ENCODE measurements at places on chromosomes 11 and 22. TPM values are rescaled to one million over a fixed set of nuclear protein-coding genes. Genes with fewer than 3 reads are reported as not detected.

The VSIG10L2 gene
- 0.08 TPM for total RNA-seq

The THY1 gene
- 0.91 TPM for total RNA-seq

The C11orf91 gene
- not detected for total RNA-seq

- no peak for DNase-seq
- H3K4me1 ChIP-seq = peaks cover 11% of the 10 kb centered on the region
- no peaks in the 10 kb centered on the region for H3K36me3 ChIP-seq
- no peak overlapping the region for H3K27ac ChIP-seq
- no peaks in the 10 kb centered on the region for H3K27me3 ChIP-seq
Measured at GRCh38 chr11:35248558-35249323, 109.8 kb downstream of the CD44 start.

DNA sequence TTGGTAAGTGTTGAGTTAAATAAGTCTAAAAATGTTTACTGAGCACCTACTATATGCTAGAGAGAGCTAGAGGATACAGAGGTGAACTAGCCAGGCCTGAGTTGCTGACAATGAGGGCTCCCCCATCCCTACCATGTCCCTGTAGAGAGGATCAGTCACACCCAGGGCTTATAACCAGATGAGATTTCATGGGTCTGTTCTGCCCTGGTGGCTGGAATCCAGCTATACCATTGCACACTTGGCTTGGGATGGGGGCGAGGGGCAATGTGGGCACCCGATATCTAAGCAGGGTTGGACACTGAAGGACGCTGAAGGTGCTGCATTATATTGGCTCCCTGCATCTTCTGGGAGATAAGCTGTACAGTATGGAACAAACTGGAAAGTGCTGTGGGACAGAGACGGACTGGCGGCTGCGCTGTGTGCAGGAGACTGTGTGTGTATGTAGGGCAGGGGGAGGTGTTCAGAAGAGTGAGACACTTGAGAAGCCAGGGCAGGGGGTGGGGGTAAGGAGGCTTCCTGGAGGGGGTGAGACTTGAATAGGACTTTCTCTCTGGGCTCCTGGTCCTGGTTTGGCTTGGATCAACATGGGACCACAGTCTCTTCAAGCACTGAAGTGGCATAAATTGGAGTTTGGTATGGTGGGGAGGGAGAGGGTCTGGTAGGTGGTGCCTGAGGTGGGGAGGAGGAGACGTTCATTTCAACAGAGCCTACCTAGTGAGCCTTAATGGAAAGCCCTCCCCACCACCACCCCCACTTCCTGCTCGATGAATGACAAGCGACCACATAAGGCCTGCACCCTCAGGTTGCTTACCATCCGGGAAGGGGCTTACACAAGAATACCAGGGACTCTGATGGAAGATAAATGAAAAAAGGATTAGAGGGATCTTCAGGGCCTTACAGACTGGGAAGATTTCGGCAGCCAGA is 1.8 kb downstream of the CD82 start:
- peaks cover 88% of the 10 kb centered on the region for H3K4me1 ChIP-seq
- peak overlapping the region; percentile 98 for H3K27ac ChIP-seq
- no peaks in the 10 kb centered on the region for H3K27me3 ChIP-seq
- no peak for DNase-seq

DNA sequence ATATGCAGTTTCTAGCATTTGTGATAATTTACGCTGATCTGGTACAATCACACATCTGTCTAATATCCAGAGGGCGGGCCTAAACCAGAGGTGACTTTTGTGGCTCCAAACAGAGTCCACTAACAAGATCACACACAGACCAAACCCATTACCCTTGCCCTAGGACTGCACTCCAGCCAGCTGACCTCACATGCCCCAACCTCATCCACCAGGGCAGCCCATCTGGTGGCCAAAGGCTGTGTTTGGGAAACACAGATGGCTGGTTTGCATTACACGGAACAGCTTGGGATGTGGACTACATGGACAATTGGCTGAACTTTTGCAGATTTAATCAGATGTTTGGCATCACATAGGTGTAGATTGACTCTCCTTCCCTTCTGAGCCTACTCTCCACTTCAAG is 228.2 kb downstream of the GRIK4 start:
- no peaks in the 10 kb centered on the region for H3K4me1 ChIP-seq
- H3K36me3 ChIP-seq = no peaks in the 10 kb centered on the region
- H3K4me3 ChIP-seq = no peak overlapping the region
- H3K27ac ChIP-seq = no peak overlapping the region

DNA sequence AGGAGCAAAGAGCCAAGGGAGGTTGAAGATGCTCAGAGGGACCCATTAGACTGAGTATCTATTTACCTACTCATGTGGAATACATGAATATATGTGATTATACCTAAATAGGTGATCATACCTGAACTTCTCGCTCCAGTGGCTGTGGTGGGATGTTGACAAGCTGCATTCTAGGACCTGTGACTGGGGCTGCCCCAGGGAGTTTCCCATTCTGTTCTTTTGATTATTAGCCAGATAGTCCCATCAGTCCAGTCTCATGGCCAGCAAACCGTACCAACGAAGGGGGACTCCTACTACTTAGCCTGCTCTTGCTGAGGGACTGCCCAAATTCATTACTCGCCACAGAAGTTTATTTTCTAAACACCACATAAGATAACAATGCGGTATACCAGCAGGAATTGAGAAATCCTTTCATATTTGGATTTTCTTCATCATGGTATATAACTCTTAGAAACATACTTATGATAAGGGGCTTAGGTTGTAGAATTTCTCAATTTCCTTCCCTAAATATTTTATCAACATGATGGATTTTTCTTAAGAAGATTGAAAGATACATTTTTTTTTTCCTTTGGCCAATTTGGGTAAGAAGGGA is 273.9 kb downstream of the NTM start:
- no peak overlapping the region for H3K4me3 ChIP-seq
- no peaks in the 10 kb centered on the region for H3K36me3 ChIP-seq
- no peaks in the 10 kb centered on the region for H3K4me1 ChIP-seq
